HepG2 (cell line): ENCODE measurements at places on chromosomes 2 and 18.
A peak's percentile ranks its signal among the peaks of the same experiment; 100 is the strongest.

DNA sequence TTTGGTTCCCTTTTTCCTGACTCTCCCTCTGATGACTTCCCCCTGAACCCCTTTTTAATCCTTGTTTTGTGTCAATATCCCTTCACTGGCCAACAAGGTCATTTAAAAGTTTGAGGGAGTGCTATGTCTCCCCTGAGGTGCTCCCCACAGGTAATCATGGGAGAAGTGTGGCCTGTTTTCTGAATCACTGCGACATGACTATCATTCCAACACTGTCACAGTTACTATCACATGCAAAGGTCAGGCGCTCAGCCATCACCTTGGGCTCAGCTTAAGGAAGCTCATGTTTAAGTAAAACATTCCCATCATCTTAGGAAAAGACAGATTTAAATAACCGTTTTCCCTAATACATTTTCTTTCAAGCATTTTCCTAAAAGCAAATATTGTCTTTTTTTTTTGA lies 20.9 kb upstream of the ACAA2 start:
- DNase-seq, result no peak

GRCh38 chr2:105744909-105745853 lies at the start of gene NCK2:
NCK2 (plus strand) TSS chr2:105744912; CDS start chr2:105855064, 110,152 bp downstream.
- DNase-seq, result no peak

GRCh38 chr2:43541165-43541564 lies 54.7 kb downstream of the THADA start:
- no peak for DNase-seq

GRCh38 chr18:58536534-58537271 lies 92.2 kb downstream of the ALPK2 start:
- DNase-seq, result no peak

DNA sequence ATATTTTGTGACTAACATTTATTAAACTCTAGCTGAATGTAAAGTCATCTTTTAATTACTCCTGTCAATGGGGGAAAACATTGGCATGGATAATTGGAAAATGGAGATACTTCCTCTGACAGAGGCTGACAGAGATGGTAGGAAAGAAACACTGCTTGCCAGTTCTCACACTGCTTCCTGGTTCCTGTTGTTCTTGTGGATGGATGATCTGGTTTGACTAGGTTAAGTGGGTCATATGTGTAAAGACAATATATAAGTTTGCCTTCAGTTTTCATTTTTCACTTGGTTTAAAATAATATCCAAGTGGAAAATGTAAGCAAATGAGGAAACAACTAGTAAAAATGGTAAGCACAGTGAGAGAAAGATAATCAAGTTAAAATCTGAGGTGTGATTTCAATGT lies 188.8 kb upstream of the CWC22 start:
- DNase-seq, result no peak

GRCh38 chr2:239997686-239998409 lies 27.3 kb downstream of the NDUFA10 start:
- DNase-seq, result no peak

GRCh38 chr2:19352946-19353720 lies 5.3 kb downstream of the OSR1 start:
- DNase-seq, result no peak

DNA sequence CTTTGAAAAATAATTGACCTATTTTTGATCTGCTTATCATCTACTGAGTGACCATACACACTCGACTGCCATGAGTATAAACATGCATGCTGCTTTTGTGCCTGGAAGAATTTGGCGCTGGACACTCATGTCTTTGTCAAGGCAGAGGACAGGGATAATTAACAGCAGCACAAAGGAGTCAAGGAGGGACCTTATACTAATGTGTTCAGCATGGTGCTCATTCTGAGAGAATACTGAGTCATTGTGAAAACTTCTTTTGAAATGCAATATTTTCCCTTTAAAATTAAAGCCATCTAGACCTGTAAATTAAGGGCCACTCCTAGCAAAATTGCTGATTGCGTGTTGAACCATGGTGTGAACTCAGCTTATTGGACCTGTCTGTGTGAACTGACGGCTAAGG lies 116.3 kb downstream of the ZNF532 start:
- DNase-seq, result no peak

GRCh38 chr2:171787333-171788072 lies 100.2 kb downstream of the DYNC1I2 start:
- DNase-seq, result peak; percentile 33

- peak; percentile 91 for DNase-seq
These were observed 35.0 kb downstream of the RTN4 start for GRCh38 chr2:55014962-55015939.

DNA sequence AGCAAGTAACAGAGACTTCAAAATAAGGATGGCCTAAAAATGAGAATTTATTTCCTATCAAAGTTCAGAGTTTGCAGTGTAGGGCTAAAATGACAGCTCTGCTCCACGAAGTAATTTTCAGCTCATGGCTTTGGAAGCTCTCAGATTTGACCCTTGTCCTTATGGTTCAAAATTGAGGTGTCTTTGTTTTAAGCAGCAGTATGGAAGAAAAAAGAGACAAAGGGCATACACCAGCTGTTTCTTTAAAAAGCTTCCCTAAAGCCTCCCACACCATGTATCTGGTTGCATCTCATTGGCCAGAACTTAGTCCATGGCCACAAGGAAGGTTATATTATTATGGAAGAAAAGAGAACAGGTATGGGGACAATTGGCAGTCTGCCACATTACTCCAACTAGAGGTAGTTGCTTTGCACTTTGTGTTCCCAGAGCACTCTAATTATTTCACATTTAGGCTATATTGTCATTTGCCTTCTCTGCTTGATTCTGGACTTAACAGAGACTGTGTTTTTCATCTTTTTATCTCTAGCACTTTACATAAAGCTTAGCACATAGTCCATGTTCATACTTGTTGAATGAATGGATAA lies 180.4 kb downstream of the MCFD2 start:
- peak; percentile 42 for DNase-seq

DNA sequence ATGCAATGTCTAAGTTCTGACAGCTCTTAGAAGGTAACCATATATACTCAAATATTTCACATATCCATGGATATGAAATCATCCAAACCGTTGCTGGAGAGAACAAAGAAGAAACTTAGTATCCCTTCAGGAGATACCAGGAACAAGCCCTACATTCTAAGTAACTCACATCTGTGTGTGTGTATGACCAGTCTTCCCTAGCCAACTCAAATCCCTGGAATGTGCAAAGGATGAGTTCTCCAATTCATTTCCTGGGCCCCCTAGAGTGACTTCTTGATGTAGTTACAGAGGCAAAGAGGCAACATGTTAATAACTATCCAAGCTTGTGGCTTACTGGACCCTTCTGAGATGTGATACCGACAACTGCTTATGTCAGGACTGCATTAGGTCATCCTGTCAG lies 20.1 kb downstream of the TPGS2 start:
- no peak for DNase-seq

- peak; percentile 33 for DNase-seq
These were observed 30.4 kb upstream of the MGAT4A start for GRCh38 chr2:98761267-98761781.
